ENCODE measurements at places on chromosomes 1 and 21.

GRCh38 chr1:145879775-145880174, 5.9 kb downstream of the ANKRD35 start:
- DNase-seq, result peak; percentile 69

DNA sequence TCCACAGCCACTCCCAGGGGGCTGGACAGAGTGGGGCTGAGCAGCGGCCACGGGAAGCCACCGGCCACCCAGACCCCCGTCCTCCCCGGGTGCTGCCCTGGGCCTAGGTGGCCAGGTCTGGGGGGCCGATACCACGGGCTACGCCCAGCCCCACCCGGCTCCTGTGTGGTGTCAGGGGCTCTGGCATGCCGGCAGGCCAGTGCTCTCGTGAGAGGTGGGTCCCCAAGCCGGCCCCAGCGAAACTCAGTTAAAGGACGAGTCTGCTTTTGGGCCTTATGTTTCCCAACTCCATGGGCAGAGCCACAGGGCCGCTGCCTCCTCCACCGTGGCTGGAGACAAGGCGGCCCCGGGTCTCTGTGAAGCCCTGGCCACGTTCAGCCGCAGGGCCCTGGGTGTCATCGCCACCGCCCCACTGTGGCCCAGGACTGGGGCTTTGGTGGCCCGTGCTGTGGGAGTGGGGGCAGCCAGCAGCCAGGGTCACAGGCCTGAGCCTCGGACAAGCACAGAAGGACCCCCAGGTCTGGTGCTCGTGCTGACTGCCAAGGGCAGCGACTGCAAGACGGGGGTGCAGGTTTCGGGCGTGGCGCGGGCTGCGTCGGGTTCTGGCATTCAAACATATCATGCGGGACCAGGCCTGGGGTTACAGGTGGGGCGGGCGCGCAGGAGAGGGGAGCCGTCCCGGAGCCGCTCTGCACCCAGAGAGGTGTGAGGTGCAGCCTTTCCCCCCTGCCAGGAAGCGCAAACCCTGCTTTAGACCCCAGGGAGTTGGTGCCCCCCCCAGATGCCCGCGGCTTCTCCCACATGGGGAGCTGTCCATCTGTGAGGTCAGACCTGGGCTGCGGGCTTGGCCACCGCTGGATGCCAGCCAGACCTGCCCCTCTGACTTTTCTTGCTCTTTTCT, 11.9 kb upstream of the C1orf159 start:
- DNase-seq, result no peak

DNA sequence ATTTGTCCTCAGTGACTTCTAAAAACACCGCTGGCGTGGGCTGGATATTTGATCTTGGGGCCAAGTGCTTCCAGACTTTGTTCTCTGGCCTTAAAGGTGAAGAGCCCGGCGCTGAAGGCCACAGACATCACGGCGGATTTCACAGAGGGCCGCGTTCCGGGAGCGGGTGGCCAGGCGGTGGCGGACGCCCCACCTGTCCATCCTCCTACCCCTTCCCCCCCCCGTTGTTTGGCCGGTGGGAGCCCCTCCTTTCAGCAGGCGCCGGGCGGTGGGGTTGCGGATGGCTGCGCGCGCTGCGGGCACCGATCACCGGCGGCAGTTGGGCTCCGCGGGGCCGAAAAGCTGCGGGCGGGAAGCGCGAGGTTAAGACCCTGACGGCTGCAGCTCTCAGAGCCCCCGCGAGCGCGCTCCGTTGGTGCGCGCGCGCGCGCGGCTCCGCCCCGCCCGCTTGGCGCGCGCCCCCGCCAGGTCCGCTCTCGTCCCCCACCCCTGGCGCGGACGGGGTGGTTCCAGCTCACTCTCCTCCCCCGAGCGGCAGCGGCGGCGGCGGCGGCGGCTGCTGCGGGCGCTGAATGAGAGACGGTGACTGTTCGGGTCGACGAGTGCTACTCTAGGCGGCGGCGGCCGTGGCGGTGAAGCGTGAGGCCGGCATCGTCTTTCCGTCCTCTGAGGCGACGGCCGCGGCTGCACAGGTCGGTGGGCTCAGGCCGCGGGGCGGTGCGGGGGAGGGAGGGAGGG, at the start of gene RALGPS2:
TSS of gene RALGPS2 (plus strand) at position 517 of the 738 bp plus-strand sequence. CDS start 51,521 bp downstream, outside the sequence.
- peak; percentile 89 for DNase-seq

DNA sequence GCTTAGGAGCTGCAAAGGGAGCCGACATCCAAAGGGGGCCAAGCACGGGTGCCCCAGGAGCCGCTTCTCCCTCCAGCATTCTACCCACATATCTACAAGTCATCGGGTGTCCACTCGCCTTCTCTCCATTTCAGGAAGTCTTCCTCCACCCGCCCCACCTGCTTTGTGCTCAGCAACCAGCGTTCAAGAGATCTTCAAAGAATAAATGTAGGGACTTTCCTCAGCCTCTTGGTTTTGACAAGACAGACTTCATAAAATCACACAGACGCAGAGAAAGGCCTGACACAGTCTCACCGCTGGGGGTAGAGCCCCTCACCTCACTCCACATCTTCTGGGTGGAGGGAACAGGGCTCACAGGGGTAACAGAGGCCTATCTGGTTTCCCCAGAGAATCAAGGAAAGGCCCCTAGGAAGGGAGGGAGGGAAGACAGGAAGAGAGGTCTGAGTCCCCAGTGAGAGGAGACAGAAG, 49.5 kb downstream of the SSBP3 start:
- peak; percentile 62 for DNase-seq

- no peak for DNase-seq
Measured at GRCh38 chr1:49213301-49213700, 436.6 kb upstream of the BEND5 start.

Data from hematopoietic multipotent progenitor cell treated with erythropoietin and hydrocortisone succinate and interleukin-3 and kit ligand, for 4 days (in vitro differentiated cells).